ENCODE measurements at places on chromosomes 13 and 19.

DNA sequence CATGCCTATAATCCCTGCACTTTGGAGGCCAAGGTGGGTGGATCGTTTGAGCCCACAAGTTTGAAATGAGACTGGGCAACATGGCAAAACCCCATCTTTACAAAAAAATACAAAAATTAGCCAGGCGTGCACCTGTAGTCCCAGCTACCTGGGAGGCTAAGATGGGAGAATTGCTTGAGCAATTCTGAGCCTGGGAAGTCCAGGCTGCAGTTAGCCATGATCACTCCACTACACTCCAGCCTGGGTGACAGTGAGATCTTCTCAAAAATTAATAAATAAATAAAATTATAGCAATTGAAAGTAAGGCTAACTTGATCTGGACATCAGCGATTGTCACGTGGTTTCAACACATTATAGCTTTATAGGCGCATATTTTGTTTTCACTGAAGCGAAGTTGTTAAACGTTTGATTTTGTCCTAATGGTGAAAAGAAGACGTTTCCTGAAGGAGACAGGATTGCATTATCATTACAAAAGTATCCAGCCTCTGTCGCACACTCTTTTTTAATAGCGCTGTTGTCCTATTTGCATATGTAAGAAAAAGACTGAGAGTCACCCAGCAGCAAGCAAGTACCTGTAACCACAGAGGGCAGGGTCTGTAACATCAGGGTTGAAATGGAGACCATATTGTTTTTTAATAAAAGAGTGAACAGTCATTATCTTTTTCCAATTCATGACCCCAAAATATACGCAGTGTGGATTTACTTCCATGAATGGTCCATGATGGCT lies 335.7 kb downstream of the DCT start:
- DNase-seq: no peak

DNA sequence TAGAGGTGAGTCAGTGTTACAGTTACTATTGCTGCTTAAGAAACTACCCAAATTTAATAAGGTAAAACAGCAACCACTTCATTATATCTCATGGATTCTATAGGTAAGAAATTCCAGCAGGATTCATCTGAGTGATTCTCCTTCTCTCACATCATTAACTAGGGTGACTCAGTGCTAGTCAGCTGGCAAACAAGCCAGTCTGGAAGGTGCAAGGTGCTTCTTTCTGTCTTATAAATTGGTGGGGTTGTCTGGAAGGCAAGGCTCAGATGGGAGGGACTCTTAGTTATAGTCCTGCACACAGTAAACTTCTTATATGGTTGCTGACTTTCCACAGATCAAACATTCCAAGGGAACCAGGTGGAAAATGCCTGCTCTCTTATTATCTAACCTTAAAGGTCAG lies 484.5 kb downstream of the GPC5 start:
- no peak for DNase-seq

DNA sequence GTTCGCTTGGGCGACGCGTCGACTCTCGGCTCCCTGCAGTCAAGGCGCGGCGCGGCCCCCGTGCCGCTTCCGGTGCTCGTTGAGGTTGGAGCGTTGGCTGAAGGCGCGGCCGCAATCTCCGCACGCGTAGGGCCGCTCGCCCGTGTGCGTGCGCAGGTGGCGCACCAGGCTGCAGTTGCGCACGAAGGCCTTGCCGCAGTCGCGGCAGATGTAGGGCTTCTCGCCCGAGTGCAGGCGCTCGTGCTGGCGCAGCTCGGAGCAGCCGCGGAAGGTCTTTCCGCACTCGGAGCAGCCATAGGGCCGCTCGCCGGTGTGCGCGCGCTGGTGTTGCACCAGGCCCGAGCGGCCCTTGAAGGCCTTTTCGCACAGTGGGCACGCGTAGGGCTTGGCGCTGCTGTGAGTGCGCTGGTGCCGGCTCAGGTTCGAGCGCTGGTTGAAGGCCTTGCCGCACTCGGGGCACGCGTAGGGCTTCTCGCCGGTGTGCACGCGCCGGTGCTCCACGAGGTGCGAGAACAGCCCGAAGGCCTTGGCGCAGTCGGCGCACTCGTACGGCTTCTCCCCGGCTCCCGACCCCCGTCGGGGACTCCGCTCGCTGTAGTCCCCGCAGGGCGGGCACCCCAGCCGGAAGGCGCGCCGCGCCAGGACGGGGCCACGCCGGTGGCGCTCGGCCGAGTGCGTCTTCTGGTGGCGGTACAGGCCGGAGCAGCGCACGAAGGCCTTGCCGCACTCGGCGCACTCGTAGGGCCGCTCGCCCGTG lies 5.3 kb upstream of the ZNF497 start:
- no peak for DNase-seq

DNA sequence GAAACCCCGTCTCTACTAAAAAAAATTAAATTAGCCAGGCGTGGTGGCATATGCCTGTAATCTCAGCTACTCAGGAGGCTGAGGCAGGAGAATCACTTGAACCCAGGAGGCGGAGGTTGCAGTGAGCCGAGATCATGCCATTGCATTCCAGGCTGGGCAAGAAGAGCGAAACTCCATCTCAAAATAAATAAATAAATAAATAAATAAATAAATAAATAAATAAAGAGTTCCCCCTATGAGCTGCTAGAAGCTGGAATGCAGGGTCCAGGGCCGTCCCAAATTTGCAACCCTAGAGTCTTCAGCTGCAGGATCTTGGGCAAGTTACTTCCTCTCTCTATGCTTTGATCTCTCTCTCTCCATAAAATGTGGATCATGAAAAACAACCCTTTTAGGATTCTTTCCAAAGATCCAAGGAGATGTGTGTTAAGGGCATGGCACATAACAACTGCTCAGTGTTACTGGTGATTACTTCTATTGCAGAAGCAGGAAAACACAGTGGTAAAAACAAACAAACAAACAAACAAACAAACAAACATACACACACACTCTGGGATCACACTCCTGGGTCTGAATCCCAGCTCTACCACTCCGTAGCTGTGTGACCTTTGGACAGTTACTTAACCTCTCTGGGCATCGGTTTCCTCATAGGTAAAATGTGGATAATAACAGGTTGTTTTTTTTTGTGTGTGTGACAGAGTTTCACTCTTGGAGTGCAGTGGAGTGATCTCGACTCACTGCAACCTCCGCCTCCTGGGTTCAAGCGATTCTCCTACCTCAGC lies 78.8 kb downstream of the CACNA1A start:
- no peak for DNase-seq

DNA sequence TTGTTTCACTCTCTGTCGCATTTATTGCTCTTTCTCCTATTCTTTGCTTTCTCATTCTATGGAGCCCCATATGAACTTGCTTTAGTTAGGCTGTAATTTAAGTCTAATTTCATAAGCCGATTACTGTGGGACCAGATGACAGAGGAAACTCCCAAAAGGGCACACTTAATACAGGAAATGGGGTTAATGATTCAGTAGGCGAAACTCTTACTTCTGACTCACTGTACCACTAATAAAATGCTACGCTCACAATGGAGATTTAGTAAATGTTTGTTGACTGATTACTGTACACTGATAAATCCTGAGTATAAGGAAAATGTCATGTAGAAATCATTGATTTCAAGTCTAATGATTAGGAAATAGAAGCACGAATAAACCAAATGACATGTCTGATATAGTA lies 276.4 kb downstream of the KLF5 start:
- DNase-seq: peak; percentile 20

GRCh38 chr19:51664997-51665396 lies 18.4 kb upstream of the SIGLEC14 start:
- no peak for DNase-seq

GRCh38 chr13:44894001-44894770 lies 95.1 kb downstream of the NUFIP1 start:
- no peak for DNase-seq
